ENCODE measurements at places on chromosomes 16 and 17.

DNA sequence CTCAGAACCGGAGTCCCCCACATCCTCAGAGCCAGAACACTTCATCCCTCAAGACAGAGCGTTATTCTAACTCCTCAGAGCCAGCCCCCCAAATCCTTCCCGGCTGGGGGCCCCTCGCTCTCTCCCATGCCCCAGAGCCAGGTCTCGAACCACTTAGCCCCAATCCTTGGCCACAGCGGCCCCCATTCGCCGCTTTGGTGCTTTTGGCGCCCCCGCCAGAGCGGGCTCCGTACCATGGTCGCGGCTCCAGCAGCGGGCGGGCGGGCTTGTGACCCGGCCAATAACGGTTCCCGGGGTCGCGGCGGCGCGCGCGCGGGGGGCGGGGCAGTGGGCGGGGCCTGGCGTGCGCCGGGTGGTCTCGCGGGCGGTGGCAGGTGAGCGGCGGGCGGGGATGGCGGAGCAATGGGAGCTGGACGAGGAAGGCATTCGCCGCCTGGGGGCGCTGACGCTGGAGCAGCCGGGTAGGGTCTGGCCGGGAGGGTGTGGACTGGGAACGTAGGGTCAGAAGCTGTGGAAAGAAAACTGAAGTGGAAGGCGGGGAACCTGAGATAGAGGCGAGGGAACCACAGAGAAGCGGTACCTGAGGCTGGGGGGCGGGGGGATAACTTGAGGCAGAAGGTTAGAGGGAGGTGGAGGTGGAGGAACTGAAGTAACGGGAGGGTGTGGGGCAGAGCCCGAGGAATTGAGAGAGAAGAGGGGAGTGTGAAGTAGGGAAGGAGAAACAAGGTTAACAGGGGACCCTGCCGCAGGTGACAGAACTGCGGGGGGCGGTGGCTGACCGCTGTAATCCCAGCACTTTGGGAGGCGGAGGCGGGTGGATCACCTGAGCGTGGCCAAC lies at the start of the genes KCTD19 and LRRC36:
TSS of gene KCTD19 (minus strand) at position 270 of the 838 bp plus-strand sequence. CDS start at position 236, 34 bp downstream.
TSS of gene LRRC36 (plus strand) at position 344 of the 838 bp plus-strand sequence. CDS start at position 392, 48 bp downstream.
- DNase-seq = peak; percentile 73

DNA sequence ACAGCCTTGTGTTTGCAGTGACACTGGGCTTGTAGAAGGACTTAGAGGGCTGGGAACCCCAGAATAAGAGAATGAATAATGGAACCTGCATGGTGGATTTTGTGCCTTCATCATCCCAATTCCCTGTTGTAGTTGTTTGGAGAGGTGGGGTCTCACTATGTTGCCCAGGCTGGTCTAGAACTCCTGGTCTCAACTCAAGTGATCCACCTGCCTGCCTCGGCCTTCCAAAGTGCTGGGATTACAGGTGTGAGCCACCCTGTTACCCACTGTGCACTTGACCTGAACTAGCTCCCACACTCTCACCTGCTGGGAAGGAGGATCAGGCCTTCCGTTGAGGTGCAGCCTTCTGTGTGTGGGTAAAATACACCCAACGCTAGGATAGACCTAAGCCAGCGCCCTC lies 55.4 kb downstream of the RAP1GAP2 start:
- no peak for DNase-seq

DNA sequence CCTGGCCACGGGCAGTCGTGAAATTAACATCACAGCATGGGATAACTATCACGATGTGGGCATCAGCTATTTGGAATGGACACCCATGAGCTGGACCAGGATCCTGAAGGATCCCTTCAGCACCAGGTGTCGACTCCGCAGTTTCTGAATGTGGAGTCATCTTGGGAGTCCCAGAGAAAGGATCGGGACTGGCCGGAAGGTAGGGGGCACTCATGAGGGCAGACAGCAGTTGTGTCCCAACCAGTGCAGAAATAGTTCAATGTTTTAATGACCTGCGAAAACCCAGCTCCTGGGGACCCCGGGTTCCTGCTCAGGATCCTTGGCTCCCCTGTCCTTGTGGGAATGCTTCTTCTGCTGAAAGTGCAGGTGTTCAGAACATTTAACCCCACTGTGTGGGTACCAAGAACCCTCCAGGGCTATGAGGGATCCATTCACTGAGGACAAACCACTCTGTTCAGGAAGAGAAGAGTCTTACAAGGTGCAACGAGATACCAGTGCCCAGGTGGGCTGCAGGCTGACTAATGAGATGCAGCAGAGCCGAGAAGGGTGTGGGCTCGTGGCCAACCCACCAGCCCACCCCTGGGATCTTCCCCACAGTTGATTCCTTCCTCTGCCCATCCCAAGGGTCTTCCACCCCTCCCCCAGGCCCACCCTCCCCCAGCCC lies 154.8 kb downstream of the SALL1 start:
- DNase-seq = no peak

DNA sequence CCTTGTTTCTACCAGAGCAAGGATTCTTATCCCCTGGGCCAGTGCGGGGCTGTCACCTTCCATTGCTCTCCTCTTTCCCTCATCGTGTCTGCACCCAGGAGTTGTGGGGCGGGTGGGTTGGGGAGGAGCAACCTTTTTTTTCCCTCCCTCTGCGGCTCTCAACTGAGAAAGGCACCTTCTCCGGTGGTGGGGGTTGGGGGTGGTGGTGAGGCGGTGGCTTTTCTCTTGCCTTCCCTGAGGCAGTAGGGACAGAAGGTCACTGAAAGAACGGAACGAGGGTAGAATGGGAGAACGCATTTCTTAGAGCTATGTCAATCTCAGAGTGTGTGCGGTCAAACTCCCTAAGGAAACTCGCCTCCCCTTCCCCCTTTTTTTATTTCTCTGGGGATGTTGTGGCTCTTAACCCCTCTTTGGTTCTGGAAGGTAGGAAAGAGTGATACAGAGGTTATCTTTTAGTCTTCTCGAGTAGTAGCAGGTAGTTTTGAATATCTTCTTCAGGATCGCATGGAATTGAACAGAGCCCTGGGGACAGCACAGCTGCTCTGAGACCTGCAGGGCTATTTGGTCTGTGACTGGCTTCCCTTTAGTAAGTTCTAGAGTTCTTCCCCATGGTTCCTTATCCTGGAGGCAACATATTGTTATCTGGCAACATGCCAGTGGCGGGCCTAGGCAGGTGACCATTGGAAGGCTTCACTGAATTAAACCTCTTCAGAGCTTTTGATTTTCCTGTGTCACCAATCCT lies 994 bp downstream of the CLTC start:
- no peak for DNase-seq

DNA sequence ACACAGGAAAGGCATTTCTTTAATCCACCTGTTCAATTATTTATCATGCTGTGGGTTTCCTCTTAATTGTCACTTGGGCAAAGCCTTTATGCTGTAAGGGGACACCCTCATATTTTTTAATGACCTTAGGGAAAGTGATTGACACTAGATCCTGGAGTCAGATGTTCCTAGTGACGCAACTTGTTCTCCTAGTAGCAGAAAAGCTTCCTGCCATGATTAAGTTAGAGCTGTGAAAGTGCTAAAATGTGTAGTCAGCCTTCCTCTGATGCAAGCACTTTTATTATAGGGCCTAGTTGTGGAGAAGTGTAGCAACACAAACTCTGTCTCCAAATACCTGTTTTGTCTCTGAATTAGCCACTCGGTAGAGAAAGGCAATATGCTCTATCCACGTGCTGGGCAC lies 12.3 kb downstream of the TMEM100 start:
- no peak for DNase-seq

DNA sequence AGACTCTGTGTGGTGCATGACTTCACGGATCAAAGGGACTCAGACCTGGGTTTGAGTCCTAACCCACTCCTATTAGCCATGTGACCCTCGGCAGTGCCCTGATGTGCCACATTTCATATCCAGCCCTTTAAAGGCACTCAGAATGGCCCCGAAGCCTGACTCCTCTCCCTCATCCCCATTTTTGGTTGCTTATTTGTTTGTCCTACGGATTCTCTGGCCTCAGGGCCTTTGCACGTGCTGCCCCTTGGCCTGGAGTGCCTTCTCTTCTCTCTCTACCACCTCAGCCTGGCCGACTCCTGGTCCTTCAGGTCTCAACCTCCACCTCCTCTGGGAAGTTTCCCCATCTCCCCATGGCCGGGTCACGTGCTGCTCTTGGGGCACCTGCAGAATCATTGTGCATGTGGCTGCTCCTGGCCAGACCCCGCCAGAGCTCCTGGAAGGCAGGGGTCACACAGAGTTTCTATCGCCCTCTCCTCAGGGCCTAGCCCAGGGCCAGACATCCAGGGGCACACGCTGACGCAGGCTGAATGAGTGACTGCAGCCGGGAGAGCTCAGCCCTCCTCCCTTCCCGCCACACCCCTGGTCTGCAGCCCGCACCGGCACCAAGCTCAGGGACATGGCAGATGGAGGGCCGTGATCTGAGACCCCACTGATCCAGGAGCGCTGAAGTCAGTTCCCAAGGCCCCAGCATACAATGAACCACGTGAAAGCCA lies 22.0 kb upstream of the CIBAR2 start:
- DNase-seq = no peak

GRCh38 chr17:79482727-79483521 lies 127.9 kb downstream of the RBFOX3 start:
- DNase-seq = no peak

GRCh38 chr17:39863918-39864746 lies at the start of gene IKZF3:
TSS of gene IKZF3 (minus strand) at chr17:39864312. CDS start at chr17:39864126, 186 bp downstream.
- DNase-seq = peak; percentile 44

DNA sequence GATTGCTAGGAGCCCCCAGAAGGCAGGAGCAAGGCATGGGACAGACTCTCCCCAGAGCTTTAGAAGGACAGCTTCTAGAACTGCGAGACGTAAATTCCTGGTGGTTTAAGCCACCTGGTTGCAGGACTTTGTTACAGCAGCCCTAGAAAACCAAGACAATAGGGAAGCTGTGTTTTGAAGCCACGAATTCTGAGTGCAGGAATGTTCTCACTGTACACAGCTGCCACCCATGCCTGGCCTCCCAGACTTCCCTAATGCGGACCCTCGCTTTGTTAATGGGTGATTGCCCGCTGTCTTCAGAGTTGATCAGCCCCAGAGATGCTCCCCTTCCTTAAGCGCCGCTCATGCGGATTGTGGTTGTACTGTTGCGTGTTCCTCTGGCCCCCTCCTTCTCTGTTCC lies 177.1 kb downstream of the MSI2 start:
- no peak for DNase-seq

GRCh38 chr16:17921357-17921978 lies 415.1 kb downstream of the NPIPA8 start:
- peak; percentile 73 for DNase-seq

GRCh38 chr16:87134628-87134995 lies 182.6 kb downstream of the C16orf95 start:
- DNase-seq = no peak

DNA sequence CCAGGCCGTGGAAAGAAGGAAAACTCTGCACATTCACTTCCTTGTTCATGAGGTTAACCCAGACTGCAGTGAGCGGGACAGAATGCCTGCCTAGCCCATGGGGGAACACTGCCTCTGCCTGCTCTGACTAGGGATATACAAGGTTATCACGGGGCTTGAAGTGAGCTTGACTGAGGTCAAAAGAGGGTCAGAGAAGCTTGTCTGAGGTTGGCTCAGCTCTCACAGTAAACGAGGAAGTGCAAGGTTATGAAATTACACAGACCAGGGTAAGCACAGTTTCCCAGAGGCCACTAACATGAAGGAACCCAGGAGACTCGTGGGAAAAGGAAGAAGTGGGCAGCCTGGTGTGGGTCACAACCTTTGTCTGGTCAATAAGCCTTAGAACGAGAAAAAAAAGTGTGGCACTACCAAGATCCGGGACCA lies 28.7 kb downstream of the HIC1 start:
- DNase-seq = no peak

DNA sequence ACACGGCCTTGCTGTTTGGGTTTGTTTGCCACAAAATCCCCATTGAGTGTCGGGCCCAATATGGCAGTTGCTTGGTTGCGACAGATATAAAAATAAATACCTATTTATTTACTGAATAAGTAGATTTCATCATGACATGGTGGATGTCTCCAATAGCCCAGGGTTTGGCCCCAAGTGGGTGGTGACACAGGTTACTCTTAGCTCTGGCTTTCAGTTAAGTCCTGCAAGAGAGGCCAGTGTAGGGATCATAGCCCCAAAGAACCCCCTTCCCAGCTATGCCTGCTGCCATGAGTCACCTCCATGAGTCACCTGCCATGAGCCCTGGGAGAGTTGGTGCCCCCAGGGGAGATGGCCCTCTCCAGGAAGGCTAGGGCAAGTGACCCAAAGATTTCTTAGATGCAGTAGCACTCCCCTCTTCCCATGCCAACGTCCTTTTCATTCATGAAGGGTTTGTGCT lies 78.7 kb upstream of the LGALS9 start:
- no peak for DNase-seq

- no peak for DNase-seq
Measured at GRCh38 chr17:79320331-79320730, 245.7 kb downstream of the ENGASE start.

DNA sequence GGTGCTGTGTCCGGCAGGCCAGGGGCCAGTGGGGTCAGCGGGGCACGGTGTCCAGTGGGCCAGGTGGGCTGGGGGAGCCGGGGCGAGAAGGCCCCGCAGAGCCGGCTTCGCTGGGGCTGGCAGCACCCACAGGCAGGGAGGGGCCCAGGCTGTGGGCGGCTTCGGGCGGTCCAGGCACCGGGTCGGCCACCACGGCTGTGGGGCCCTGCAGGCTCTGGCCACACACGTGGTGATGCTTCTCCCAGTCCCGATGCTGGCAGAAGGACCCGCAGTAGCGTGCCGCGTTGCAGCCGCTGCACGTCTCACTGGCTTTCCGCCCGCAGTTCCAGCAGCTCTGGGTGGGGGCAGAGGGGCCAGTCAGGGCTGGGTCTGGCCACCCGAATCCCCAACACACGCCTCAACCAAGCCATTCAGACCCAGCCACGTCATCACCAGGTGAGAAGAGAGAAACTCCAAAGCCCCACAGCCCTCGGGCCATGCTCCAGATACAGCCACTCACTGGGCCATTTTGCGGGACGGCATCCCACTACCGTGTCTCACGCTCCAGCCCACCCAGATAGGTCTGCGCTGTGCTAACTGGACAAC lies 10.6 kb upstream of the PABPN1L start:
- no peak for DNase-seq

DNA sequence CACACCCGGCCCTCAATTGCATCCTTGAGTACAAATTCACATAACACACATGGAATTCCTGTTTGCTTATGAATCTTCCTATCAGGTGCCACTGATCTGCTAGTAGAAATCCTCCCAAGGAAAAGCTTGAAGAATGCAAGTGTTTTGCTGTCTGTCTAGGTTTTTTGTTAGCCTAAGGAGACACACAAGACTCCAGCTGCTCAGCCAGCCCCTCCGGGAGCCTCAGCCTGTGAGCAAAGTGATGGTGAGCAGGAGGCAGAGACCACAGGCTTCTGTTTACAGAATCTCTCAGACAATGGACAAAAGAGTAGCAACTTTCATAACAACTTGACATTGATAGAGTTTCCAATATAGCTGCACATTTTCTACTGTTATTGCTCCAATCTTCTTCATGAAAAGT lies 18.4 kb upstream of the PRKCA start:
- DNase-seq = peak; percentile 33

Measured in H1 (cell line).